ENCODE measurements at places on chromosomes 1 and 21. TPM values are rescaled to one million over a fixed set of nuclear protein-coding genes. Genes with fewer than 3 reads are reported as not detected.

- H3K36me3 ChIP-seq = no peaks in the 10 kb centered on the region
- no peak within 1 kb of the TSS for H3K4me3 ChIP-seq
- no peak within 1 kb of the TSS for H3K27ac ChIP-seq
- no peaks in the 10 kb centered on the region for H3K4me1 ChIP-seq
- no peaks in the 10 kb centered on the region for H3K27me3 ChIP-seq
These were observed at the start of gene SLFNL1 for GRCh38 chr1:41021526-41022308. Gene SLFNL1, minus strand, starts transcription at chr1:41021725. Its CDS starts 1,065 bp downstream, at chr1:41020660.

Gene LIPI
- not detected for total RNA-seq

GRCh38 chr1:184461321-184461720 lies 74.5 kb downstream of the C1orf21 start:
- no peak for DNase-seq
- no peak overlapping the region for H3K4me3 ChIP-seq
- H3K4me1 ChIP-seq = no peaks in the 10 kb centered on the region
- H3K36me3 ChIP-seq = no peaks in the 10 kb centered on the region
- H3K27ac ChIP-seq = no peak overlapping the region
- no peaks in the 10 kb centered on the region for H3K27me3 ChIP-seq

DNA sequence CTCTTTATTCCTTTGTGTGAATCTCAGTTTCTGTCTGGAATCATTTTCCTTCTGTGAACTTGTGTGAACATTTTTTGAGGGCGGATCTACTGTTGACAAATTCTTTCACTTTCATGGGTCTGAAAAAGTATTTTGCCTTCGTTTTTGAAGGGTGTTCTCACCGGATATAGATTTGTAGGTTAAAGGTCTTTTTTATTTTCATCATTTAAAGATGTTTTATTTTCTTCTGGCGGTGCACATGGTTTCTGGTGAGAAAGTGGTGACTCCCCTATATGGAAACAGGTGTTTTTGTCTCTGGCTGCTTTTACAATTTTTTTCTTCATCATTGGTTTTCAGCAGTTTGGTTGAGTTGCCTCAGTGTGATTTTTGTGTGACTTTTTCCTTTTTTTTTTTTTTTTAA lies 94.9 kb downstream of the DYRK1A start:
- H3K27ac ChIP-seq = no peak overlapping the region
- H3K36me3 ChIP-seq = no peaks in the 10 kb centered on the region
- peaks cover 56% of the 10 kb centered on the region for H3K4me1 ChIP-seq
- DNase-seq = no peak
- H3K27me3 ChIP-seq = no peaks in the 10 kb centered on the region

Gene CXADR
- 1.1 TPM for total RNA-seq

DNA sequence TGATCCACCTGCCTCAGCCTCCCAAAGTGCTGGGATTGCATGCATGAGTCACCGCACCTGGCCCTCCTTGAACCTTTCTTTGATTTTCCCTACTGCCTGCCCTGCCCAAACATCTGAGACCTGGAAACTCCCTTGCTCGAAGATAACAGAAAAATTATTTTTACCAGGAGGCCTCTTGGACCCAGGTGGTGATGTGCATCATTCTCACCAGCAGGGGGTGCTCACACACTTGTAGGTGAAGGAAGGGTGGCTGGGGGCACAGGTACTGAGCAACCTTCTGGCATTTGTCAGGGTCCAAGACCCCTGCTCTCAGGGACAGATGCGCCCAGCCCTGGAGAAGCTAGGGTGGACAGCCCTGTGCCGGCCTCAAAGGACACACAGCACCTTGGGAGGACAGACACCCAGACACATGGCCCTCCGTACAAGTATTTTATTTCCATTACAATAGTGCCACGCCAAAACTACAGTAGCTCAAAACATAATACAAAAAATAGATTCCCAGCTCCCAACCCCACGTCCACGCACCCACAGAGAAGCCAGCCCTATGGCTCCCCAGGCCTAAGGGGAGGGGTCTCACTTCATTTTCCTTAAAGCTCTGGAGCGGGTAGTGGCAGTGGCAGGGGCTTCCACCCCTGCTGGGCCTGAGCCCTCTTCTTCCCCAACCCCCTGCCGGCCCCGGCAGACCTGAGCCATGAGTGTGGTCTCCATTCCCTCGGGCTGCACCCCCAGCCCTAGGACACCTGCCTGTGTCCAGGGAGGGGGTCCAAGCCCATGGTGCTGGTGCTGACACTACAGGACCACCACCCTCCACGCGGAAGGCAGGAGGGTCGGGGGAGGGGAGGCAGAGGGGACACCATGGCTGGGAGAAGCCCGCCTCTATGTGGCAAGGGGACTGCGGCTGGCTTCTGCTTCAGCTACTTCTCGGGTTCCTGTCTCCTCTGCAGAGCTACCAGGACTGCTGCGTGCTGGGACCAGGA lies 40.4 kb upstream of the EIF4G3 start:
- H3K4me1 ChIP-seq = no peaks in the 10 kb centered on the region
- H3K27me3 ChIP-seq = no peaks in the 10 kb centered on the region
- H3K27ac ChIP-seq = no peak overlapping the region
- DNase-seq = peak; percentile 42
- peaks cover 9% of the 10 kb centered on the region for H3K36me3 ChIP-seq
- H3K4me3 ChIP-seq = no peak overlapping the region

Gene RXFP4
- not detected for total RNA-seq

Gene CAMK1G
- not detected for total RNA-seq

Gene HPCA
- total RNA-seq = not detected

GRCh38 chr1:22557341-22557950 lies 5.8 kb upstream of the EPHA8 start:
- H3K4me1 ChIP-seq = no peaks in the 10 kb centered on the region
- peaks cover 11% of the 10 kb centered on the region for H3K27me3 ChIP-seq
- no peak overlapping the region for H3K4me3 ChIP-seq
- no peaks in the 10 kb centered on the region for H3K36me3 ChIP-seq
- no peak overlapping the region for H3K27ac ChIP-seq
- DNase-seq = no peak

- H3K36me3 ChIP-seq = no peaks in the 10 kb centered on the region
- no peaks in the 10 kb centered on the region for H3K27me3 ChIP-seq
- H3K4me1 ChIP-seq = peaks cover 22% of the 10 kb centered on the region
- no peak overlapping the region for H3K4me3 ChIP-seq
- no peak overlapping the region for H3K27ac ChIP-seq
- DNase-seq = no peak
These were observed 24.4 kb downstream of the DUSP10 start for GRCh38 chr1:221717485-221717853.

Gene DMBX1
- not detected for total RNA-seq

- no peaks in the 10 kb centered on the region for H3K36me3 ChIP-seq
- H3K27ac ChIP-seq = no peak overlapping the region
- no peak overlapping the region for H3K4me3 ChIP-seq
- H3K27me3 ChIP-seq = no peaks in the 10 kb centered on the region
These were observed 388.0 kb downstream of the PLPP3 start for GRCh38 chr1:56191369-56191768.

- no peak overlapping the region for H3K27ac ChIP-seq
- no peaks in the 10 kb centered on the region for H3K27me3 ChIP-seq
- DNase-seq = no peak
- H3K4me3 ChIP-seq = no peak overlapping the region
- peaks cover 4% of the 10 kb centered on the region for H3K4me1 ChIP-seq
These were observed 15.3 kb downstream of the NPHP4 start for GRCh38 chr1:5976726-5977493.

- no peak overlapping the region for H3K4me3 ChIP-seq
- DNase-seq = no peak
- H3K36me3 ChIP-seq = no peaks in the 10 kb centered on the region
- no peaks in the 10 kb centered on the region for H3K27me3 ChIP-seq
- H3K27ac ChIP-seq = no peak overlapping the region
These were observed 37.8 kb upstream of the S1PR1 start for GRCh38 chr1:101198842-101199636.

DNA sequence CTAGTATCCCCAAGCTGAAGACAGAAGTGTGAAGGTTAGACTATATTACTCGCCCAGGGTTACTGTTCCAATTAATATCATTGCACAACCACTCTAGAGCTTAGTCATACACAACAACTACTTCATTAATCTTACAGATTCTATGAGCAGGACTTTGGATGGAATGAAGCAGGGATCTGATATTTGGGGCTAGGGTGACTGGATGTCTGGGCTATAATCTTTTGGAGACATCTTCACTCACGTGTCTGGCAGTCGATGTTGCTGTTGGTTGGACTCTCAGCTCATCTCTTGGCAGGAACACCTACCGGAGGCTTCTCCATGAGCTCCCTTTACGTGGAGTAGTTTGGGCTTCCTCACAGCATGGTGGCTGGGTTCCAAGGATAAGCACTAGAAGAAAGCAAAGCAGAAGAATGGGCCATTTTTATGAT lies 519.2 kb upstream of the B3GALT2 start:
- no peaks in the 10 kb centered on the region for H3K36me3 ChIP-seq
- DNase-seq = no peak
- no peaks in the 10 kb centered on the region for H3K27me3 ChIP-seq
- no peak overlapping the region for H3K4me3 ChIP-seq

- DNase-seq = no peak
- no peak overlapping the region for H3K27ac ChIP-seq
- H3K36me3 ChIP-seq = no peaks in the 10 kb centered on the region
These were observed 29.6 kb upstream of the RGS1 start for GRCh38 chr1:192545896-192546521.

Gene LCE1E
- total RNA-seq = not detected

DNA sequence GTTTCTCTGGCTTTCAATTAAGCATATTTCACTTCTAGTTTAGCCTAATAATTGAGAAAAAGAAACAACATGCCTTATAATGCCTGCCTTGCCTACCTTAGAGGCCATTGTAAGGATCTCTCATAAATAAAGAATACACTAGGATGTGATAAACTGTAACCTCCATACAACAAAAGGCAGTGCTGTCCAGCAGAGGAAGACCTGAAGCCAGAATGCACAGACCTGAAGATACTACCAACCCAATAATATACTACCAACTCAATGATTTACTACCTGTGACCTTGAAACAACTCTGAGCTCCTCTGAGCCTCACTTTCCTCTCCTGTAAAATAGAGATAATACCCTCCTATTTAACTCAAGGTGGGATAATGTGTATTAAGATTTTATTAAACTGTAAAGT lies 361.3 kb downstream of the TTLL7 start:
- no peaks in the 10 kb centered on the region for H3K4me1 ChIP-seq
- no peak overlapping the region for H3K27ac ChIP-seq
- H3K36me3 ChIP-seq = no peaks in the 10 kb centered on the region
- DNase-seq = no peak
- H3K4me3 ChIP-seq = no peak overlapping the region

Gene CRNN
- total RNA-seq = not detected

Gene ERI3
- total RNA-seq = 53.8 TPM

Gene SIK1
- total RNA-seq = 4.6 TPM

Gene HOOK1
- 5.1 TPM for total RNA-seq

GRCh38 chr1:1462318-1462966 lies 9.1 kb upstream of the ATAD3B start:
- H3K36me3 ChIP-seq = no peaks in the 10 kb centered on the region
- H3K4me3 ChIP-seq = no peak overlapping the region
- H3K4me1 ChIP-seq = no peaks in the 10 kb centered on the region
- DNase-seq = no peak
- H3K27me3 ChIP-seq = no peaks in the 10 kb centered on the region

DNA sequence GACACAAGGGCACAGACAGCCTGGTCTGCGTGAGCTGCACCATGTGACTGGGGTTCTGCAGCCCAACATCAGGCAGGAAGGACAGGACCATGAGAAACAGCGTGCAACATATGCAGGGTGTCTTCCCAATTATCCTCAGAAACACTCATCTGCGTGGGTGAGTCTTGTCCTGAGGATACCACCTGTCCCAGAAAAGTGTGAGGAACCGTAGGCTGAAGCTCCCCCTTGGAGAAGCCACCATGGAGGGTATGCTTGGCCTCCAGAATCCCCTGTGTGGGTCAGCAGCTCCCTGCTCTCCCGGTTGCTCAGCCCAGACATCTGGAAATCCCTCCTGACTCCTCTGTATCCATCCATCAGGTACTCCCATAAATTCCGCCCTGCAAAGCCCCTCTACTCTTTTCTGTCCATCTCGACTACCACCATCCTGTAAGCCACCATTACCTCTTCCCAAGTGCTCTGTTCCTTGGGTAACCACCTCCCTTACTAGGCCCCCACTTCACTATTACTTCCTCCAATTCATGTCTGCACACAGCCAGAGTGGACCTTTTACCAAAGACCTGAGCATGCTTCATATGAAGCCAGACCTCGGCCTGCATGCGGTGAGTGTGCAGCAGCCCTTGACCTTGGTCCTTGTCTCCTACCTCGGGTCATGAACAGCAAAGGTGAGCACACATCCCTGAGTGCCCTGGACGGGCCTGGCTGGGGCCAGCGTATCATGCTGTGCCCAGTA lies 33.0 kb downstream of the ETS2 start:
- H3K27me3 ChIP-seq = no peaks in the 10 kb centered on the region
- no peak for DNase-seq
- no peak overlapping the region for H3K27ac ChIP-seq
- H3K36me3 ChIP-seq = no peaks in the 10 kb centered on the region
- no peak overlapping the region for H3K4me3 ChIP-seq
- no peaks in the 10 kb centered on the region for H3K4me1 ChIP-seq

DNA sequence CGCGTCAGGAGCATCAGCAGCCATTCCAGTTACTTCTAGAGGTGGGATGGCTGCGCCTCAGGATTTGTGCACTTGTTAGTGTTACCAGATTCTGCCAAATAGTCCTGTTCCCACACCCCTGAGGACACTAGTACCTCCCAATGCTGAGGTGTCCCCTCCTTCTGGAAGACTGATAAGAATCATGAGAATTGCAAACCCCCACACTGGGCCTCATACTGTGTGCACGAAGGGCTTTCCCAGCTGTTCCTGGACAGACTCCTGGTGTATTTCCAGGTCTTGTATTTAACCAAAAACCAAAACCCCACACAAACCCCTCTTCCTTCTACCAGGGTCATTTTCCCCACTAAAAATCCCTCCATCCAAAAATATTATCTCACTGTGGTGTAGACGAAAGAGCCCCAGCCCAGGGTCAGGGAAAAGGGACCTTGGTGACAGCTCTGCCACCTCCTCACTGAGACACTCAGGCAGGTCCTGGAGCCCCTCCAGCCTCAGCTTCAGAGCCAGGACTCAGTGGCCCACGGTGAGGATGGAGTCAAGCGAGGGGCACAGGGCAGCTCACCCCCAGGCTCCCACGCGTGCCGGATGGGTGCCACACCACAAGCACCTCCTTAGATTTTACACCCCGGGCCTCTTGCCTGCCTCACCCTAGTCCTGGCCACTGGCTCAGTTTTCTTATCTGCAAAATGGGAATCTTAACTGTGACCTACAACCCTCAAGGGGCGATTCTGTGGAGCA lies 131.4 kb upstream of the RUNX3 start:
- no peak for DNase-seq
- H3K27ac ChIP-seq = no peak overlapping the region
- H3K27me3 ChIP-seq = no peaks in the 10 kb centered on the region

GRCh38 chr1:39946216-39946615 lies 8.7 kb upstream of the MFSD2A start:
- no peaks in the 10 kb centered on the region for H3K36me3 ChIP-seq
- DNase-seq = no peak
- no peaks in the 10 kb centered on the region for H3K27me3 ChIP-seq
- H3K4me1 ChIP-seq = no peaks in the 10 kb centered on the region
- H3K27ac ChIP-seq = no peak overlapping the region

DNA sequence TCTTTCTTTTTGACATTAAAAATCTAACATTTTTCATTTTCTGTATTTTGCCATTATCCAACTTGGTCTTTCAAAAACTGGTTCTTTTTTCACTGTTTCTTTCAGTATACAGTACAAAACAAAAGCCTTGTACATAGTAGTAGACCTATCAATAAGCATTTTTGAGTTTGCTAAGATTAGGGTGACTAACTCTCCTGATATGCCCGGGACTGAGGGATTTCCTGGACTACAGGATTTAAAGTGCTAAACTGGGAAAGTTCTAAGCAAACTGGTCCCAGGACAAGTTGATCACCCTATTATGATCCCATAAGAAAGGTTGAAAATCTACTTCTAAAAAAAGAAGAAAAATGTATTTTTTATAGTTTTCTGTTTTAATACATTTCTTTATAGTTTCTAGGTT lies 120.9 kb downstream of the USP25 start:
- no peak overlapping the region for H3K4me3 ChIP-seq
- no peak overlapping the region for H3K27ac ChIP-seq
- H3K27me3 ChIP-seq = no peaks in the 10 kb centered on the region
